Activated CD4-positive, alpha-beta T cell treated with anti-CD3 and anti-CD28 coated beads for 48 hours (primary cell): ENCODE measurements at places on chromosomes 12 and 14.

DNA sequence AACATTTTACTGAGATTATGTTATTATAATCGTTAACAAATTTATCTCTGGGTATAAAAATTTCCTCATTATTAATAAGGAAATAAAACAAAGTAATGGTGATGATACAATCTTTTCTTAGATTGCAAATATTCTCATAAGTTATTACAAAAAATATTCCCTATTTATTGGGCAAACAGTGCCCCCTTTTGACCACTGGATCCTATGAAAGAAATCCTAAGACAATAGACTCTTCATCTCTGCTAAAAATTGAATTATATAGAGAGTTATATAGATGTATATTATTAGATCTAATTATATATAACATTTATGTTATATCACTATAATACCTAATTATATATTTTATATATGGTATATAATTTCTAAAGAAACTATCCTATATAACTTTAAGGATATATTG is 94.2 kb upstream of the FGD4 start:
- peak; percentile 7 for DNase-seq

DNA sequence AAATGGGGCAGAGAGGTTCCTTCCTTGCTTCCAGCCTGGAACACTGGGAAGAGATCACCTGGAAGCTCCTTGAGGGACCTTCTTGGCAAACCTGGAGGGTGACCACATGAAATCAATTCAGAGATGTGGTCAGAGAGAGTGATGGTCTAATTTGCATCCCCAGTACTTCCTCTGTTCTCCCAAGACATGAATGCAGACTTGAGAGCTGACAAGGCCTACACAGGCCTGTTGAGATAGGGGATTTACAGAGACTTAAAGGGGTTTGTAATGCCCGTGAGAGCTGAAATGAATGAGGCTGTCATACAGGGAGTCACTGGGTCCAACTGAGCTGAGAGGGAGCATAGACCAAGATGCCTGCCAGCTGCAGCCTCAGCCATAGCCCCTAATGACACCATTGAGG is 45.1 kb downstream of the TMX1 start:
- DNase-seq = no peak

DNA sequence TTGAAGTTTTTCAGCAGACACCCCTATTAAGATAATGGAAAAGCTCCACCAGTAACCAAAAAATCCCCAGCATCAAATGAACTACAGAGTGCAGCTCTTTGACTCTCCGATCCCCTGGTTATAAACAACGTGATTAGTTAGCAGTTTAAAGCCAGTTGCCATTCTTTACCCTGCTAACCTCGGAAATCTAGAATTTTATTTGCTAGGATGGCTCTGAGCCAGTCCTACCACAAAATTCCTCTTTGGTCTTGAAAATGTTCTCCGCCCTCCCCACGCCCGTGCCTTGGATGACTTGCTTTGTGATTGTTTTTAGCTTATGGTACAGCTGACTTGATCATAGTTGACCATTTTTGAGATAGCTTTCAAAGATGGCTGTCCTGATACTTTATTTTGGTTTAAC is 1.2 kb downstream of the KLHDC2 start:
- no peak for DNase-seq

GRCh38 chr12:121489874-121490273 is 90.0 kb downstream of the RNF34 start:
- DNase-seq = no peak

- DNase-seq = no peak
Observed at GRCh38 chr12:51254536-51254935, 15.7 kb downstream of the SMAGP start.

- peak; percentile 54 for DNase-seq
Observed at GRCh38 chr12:12466157-12466556, 96.5 kb downstream of the DUSP16 start.
